ENCODE measurements at places on chromosomes 12 and 14. TPM values are rescaled to one million over a fixed set of nuclear protein-coding genes. Genes with fewer than 3 reads are reported as not detected.

Gene LMNTD1
- total RNA-seq = not detected

Gene BBOF1
- 2.1 TPM for total RNA-seq

Gene ALX1
- total RNA-seq = not detected

Gene KRT7
- total RNA-seq = 6.1 TPM

Gene ITGB7
- 53.0 TPM for total RNA-seq

Gene BEGAIN
- total RNA-seq = not detected

Gene SERPINA9
- not detected for total RNA-seq

Gene FSCB
- total RNA-seq = not detected

Gene SLC38A4
- total RNA-seq = not detected

Gene LRFN5
- total RNA-seq = not detected

GRCh38 chr12:12217018-12217359, 49.9 kb downstream of the LRP6 start:
- no peak for DNase-seq

- DNase-seq = no peak
Observed at GRCh38 chr12:81080431-81080983, 2.6 kb downstream of the ACSS3 start.

DNA sequence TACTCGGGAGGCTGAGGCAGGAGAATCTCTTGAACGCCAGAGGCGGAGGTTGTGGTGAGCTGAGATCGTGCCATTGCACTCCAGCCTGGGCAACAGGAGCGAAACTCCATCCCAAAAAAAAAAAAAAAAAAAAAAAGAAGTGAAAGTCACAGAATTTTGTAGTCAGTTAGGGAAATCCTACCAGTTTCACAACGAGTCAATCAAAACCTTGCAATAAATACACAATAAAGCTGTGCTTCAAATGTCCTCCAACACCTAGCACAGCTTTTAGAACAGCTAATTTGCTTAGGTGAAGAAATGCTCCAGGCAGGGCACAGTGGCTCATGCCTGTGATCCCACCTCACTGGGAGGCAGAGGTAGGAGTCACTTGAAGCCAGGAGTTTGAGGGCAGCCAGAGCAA, 112.8 kb upstream of the ATF7IP start:
- DNase-seq = no peak

GRCh38 chr14:55451950-55452349, 11.5 kb upstream of the TBPL2 start:
- no peak for DNase-seq

GRCh38 chr14:32683679-32684078, 255.0 kb upstream of the NPAS3 start:
- no peak for DNase-seq

DNA sequence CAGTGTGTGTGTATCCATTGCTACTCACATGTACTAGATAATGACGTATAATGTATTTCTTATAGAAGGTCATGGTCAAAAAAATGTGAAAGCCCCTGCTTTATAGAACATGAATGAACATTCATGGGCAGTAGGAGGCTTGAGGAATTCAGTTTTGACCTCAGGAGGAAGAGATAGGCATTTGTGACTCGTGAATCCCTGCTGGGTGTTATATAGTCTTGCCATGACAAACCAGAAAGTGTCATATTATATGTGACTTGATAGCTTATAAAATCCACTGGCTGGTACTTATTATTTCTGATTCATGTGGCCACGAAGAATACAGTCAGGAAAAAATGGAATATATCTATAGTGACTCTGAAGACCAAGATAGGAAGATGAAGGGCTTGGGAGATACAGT, 287.6 kb downstream of the CEP128 start:
- DNase-seq = no peak

DNA sequence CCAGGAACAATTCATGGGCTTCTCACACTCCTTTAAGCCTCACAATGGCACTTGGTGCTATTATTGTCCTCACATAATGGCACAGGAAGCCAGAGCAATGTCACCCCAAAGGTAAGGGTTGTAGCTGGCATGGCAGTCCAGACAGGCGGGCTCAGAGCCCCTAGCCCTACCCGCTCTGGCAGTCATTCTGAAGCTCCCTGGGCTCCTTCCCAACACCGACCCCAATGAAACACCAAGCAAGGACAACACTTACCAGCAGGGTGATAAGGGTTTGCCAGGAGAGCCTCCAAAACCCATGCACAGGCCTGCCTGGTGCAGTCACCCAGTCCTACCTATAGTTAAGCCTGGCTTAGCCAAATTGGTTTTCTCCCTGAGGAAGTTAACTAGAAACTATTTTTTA, 30.8 kb downstream of the MAX start:
- DNase-seq = no peak

DNA sequence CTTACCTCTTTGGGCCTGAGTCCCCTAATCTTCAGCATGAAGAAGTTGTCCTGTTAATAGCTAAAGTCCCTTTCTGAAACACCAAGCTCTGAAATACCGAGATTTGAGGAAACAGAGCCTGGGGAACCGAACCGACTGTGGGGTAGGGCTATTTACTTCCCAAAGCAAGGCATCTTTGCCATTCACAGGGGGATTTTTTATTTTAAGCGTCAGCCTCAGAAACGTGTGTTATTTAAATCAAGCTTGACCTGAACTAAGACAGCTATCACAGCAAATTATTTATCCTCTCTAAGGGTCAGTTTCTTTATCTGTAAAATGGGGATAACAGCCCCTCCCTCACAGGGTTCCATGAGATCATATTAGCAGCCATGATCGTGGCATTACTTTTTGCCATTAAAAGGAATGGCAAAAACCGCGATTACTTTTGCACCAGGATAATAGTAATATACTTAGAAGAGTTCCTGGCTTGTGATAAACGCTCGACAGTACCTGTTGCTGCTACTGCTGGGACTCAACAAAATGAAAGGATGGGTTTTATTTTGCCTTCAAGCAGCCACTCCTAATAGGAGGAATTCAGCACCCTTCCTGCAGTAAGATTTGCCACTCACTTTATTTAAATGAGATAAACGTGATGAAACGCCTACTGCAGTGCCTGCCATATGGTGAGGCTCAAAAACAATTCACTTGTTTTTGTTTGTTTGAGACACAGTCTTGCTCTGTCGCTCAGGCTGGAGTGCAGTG, 1.3 kb upstream of the CORO1C start:
- no peak for DNase-seq

- no peak for DNase-seq
Observed at GRCh38 chr12:1179128-1179527, 188.1 kb downstream of the ERC1 start.

DNA sequence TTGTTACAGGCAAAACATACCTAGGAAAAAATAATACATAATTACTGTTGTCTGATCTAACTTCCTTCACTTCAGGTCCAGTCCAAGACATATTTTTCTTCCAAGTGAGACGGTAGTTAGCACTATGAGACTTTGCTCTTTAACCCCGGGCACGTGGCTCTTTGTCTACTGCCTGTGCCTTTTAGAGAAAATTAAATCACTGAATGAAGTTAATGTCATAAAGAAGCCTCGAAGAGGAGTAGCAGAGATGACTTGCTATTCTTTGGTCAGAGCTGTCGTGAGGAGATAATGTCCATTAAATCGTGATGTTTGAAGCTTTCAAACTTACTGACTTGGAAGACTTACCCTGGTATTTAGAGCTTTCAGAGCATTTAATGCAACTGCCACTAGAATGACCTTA, 8.7 kb downstream of the TESPA1 start:
- DNase-seq = no peak

DNA sequence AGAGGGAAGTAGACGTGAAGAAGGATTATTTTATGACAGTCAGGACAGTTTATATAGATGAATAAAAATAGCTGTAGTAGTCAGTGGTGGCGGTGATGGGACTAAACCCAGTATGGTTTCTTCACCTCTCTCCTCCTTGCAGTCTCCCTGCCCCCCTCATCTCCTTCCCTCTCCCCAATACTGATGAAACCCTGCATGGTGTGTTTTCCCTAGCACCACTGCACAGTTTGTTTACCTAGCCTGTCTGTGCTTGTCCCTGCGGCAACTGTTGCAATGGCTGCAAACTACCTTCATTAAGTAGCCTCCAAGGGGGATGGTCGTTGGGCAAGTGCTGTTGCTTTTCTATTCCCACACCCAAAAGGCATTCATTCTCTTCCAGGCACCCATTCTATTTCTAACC, 14.7 kb downstream of the PCBP2 start:
- DNase-seq = no peak

GRCh38 chr14:24339284-24340151, at the start of gene RIPK3:
Gene RIPK3, minus strand, starts transcription at chr14:24339991. Its CDS starts 165 bp downstream, at chr14:24339826.
- no peak for DNase-seq

DNA sequence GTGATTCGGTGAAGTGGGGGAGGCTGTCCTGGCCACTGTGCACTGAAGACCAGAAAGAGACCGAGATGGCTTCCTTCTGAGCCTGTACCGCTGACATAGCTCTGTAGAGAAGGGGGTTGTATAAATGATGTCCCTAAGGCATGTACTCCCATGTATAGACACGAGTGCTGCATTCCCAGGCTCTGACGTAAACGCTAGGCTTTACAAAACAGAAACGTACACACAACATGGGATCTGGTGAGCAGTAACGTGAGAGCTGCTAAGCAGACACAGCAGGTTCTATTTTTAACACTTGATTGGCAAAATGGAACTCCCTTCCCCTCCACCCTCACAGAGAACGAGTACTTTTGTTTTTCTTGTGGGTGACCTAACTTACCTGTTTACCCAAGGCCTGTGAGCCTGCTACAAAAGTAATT, 35.9 kb downstream of the ACADS start:
- no peak for DNase-seq

GRCh38 chr14:94313991-94314655, 9.0 kb downstream of the SERPINA6 start:
- no peak for DNase-seq

DNA sequence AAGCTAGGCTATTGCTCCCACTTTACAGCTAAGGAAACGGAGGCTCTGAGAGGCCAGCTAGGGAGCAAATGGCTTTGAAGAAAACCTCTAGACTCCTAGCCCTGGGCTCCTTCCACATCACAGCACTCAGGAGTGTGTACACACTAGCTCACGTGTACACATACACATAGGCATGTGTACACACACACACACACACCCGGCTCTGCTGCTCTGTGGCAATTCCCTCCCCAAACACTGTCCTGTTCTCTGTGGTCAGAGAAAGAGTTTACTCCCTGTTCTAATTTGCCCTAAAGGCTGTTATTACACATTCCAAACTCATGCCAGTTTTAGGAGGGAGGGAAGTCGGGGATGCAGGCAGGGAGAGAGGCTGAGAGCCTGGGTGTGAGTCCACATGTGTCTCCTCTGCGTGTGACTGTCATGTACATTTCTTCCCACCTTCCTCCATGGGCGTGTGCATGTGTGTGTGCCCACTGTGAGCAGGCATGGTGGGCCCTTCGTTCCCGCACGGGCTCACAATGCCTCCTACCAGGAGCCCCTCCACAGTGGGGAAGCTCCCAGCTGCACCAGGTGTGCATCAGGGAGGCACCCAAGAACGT, 14.2 kb downstream of the TRPV4 start:
- no peak for DNase-seq

Measured in natural killer cell treated with Interleukin-12 subunit alpha and Interleukin-12 subunit beta and Interleukin-15 and Interleukin-18, amount 100 ng/mL, for 72 hours (primary cell).